ENCODE measurements at places on chromosomes 12 and 14. TPM values are rescaled to one million over a fixed set of nuclear protein-coding genes. Genes with fewer than 3 reads are reported as not detected.

The TSPAN11 gene
- total RNA-seq: not detected

The PTGER2 gene
- 119 TPM for total RNA-seq

The RBM23 gene
- 98.0 TPM for total RNA-seq

The CD4 gene
- total RNA-seq: 3.0 TPM
